ENCODE measurements at places on chromosomes 5 and 9. TPM values are rescaled to one million over a fixed set of nuclear protein-coding genes. Genes with fewer than 3 reads are reported as not detected.
A peak's percentile ranks its signal among the peaks of the same experiment; 100 is the strongest.

DNA sequence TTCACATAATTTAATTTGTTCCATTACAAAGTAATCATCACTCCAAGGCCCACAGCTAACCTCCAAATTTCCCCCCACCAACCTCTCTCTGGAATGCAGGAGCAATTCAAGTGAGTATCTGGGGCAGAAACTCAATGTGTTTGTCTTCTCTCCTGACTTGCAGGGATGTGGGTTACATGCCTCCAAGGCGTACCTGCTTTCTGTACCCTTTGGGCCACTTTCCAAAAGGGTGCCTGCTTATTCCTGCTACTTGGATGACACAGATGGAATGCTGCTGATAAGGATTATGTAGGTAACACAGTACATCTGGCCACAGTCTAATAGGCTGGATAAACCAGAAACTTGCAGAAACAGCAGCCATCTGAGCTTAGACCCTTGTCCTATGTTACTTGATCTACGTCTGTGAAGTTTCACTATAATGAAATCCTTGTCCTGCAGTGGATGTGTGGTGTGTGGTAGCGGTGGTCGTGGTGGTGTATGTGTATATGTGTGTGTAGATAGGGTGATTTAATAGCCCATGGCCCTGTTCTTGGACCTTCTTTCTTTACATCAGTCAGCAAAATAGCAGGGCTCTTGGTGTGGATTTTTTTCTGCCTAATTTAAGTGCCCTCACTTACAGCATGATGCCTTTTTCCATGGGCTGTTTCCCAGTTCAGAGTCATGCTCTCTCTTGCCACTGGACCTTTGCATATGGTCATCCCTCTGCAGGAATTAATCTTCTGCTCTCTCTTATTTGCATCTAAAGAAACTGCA, 175.9 kb downstream of the ZDHHC21 start:
- no peak for DNase-seq

GRCh38 chr5:77213601-77214000, 3.1 kb downstream of the PDE8B start:
- no peak for DNase-seq

- no peak for DNase-seq
These were observed 99.1 kb downstream of the PTTG1 start for GRCh38 chr5:160520609-160521391.

- no peak for DNase-seq
These were observed 16.6 kb downstream of the ZNF474 start for GRCh38 chr5:122145906-122146305.

DNA sequence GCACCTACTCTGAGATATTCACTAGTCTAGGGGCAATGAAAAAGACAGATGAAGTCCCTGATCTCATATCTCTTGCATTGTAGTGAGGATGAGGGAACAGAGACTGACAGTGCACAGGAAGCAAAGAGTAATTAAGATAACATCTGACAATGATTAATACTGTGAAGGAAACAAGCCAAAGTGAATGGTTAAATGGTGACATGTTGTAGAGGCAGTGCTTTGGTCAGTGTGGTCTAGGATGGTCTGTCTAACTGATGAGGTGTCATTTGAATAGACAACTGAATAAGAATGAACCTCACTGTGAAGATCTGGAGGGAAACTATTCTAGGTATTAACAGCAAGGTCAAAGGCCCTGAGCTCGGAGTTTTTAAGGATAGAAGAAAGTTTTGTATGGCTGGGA, 333.3 kb upstream of the GRIA1 start:
- DNase-seq: no peak

DNA sequence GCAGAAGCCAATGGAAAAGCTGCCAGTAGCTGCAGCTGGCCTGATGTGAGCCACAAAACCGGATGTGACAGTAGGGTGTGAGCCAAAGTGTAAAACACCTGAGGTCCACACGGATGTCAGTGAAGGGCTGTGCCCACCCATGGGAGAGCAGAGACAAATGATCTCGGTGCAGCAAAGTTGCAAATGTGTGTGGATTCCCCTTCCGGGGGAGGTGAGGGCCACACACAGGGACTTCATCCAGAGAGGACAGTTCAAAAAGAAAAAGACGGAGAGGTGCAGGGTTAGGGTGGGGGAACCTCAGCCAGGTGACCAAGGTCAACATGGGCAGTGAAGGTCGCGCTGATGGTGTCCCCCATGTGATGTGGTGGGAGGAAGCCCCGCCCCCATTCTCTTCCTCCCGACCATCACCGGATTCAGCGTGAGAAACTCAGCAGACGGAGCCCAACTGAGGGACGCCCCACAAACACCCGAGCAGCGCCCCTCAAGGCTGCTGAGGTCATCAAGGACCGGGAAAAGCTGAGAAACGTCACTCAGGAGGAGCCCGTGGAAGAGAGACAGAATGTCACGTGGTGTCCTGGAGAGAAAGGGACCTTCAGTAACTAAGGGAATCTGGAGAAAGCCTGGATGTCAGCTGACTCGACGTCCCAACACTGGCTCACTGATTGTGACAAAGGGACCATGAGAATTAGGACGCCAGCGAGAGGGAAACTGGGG, 11.4 kb upstream of the PTGDS start:
- peak; percentile 59 for DNase-seq

GRCh38 chr9:118575341-118576070, 793.7 kb downstream of the BRINP1 start:
- DNase-seq: no peak

- peak; percentile 87 for DNase-seq
These were observed 10.2 kb upstream of the LCP2 start for GRCh38 chr5:170307575-170308465.

DNA sequence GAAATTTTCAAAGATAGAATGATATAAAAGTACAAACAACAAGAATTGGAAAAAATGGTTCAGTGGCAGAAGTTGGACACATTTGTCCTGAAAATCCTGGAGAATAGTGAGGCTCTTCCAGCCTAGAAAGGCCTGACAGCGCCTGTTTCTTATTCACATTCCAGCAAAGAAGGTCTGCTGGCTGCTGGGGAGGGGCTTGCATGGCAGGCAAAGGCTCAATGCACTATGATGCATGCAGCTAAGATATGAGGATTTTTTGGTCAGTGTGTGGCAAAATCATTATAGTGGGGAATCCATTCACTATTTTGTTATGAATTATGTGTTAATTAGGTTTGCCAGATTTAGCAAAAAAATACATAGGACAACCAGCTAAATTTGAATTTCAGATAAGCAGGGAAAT, 243.9 kb upstream of the SLC30A5 start:
- DNase-seq: no peak

DNA sequence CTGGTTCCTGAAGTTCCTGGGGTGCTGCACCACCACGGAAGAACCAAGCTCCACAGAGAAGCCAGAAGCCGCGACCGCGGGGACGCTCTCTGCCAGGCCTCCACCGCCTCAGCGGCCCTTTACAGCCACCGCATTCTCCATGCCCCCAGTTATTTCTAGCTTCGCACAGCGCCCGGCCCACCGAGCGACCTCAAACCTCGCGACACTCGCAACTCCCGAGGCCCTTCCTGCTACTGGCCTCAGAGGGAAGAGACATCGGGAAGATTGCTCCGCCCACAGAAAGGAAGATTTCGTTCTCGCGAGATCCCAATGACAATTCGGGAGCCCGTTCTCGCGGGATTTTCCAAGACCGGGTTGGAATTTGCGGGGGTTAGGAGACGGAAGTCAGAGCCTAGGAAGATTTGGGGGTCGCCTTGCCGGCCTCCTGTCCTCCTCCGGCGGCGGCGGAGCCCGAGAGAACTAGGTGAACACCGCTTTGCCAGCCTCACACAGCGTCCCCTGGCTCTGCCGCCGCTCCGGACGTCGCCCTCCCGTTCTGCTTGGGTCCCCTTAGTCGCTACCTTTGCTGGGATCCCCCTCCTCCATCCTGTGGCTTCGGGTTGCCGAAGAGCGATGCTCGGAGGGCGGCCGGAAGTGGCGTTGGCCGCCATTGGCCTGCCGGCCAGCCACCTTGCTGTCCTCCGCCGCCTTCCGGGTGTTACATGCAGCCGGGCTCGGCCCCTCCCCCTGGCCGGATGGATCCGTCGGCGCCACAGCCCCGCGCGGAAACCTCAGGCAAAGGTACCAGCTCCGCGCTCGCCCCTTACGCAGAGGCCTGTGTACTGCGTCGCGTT, at the start of gene ERCC6L2:
ERCC6L2 (plus strand) TSS at position 387 of the 833 bp plus-strand sequence; CDS start at position 735, 348 bp downstream.
- peak; percentile 98 for DNase-seq

- DNase-seq: no peak
These were observed 12.4 kb upstream of the AKNA start for GRCh38 chr9:114400219-114400618.

DNA sequence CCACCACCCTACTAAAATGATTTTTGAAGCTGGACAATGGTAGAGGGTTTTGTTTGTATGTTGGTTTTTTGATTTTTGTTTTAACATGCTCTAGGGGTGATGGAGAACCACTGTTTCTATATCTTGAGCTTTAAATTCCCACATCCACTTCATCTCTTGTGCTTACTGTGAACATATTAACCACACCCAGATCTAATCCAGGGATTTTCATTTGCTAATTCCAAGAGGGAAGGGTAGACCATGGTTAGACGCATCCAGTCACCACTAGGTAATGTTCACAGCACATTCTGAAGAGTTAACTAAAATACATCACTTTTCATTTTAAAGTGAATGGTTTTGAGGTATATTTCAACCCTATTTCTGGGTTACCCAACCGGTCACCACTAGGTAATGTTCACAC, 36.5 kb upstream of the IQGAP2 start:
- no peak for DNase-seq

GRCh38 chr5:147826361-147826760, 5.1 kb downstream of the SPINK1 start:
- DNase-seq: no peak

DNA sequence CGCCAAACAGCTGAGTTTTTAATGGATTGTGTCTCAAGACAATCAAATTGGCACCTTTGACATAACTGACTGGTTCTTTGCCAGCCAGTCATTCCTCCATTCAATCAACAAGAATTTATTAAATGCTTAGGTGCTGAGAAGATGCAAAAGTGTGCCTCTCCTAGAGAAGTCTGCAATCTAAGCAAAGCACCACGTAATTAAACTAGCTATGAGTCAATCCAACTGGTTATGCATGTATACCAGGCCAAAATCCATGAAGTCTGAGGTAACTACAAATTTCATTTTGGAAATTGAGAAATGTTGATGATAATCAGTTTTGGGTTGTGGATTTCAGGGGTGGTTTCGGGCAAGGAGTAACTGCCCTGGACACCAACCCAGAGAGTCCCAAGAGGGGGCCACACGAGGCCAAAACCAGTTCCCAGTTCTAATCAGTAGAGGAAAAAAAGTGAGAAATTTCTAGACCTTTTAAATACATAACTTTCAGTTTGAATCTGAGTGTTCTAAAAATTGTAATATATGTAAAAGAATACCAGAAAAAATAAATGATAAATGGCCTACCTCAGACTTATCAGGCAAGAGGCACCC, 92.6 kb downstream of the EFNA5 start:
- peak; percentile 61 for DNase-seq

- no peak for DNase-seq
These were observed 2.6 kb upstream of the GABRB2 start for GRCh38 chr5:161549106-161549505.

- no peak for DNase-seq
These were observed 997 bp downstream of the AUH start for GRCh38 chr9:91360551-91361290.

DNA sequence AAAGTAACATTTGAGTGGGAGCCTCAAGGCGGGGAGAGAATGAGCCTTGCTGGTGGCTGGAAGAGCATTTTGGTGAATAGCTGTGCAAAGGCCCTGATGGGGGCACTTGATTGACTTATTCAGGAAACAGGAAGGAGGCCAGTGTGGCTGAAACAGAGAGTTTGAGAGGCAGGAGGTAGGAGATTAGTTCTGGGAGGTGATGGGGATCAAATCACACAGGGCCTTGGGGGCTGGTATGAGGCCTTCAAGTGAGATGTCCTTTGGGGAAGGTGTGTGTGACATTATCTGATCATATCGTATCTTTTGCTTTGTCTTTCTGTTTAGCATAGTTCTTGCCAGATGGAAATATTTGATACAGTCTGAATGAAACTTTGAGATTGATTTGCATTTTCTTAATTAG, 172.3 kb downstream of the TENT4A start:
- DNase-seq: no peak

DNA sequence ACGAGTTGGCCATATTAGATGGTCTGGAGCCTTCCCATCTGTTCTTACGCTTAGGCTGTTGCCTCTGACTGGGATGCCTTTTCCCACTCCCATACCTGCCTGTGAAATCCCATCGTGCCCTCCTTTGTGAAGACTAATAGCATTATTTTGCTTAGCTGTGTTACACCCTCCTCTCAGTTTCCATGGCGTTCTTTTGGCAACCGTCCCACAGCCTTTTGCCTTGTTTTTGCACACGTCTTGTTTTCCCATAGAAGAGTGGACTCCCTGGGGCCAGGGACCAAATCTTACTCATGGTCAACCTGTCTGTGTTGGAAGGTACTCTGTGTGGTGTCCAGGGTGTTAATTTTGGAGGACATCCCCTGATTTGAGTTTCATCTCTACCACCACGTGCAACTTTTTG, 242.1 kb downstream of the HSPA4 start:
- DNase-seq: no peak

GRCh38 chr5:142293486-142293885, 31.3 kb downstream of the SPRY4 start:
- no peak for DNase-seq

GRCh38 chr9:35798658-35799374, 7.4 kb downstream of the NPR2 start:
- no peak for DNase-seq

- no peak for DNase-seq
These were observed 2.0 kb downstream of the LIFR start for GRCh38 chr5:38554403-38554802.

DNA sequence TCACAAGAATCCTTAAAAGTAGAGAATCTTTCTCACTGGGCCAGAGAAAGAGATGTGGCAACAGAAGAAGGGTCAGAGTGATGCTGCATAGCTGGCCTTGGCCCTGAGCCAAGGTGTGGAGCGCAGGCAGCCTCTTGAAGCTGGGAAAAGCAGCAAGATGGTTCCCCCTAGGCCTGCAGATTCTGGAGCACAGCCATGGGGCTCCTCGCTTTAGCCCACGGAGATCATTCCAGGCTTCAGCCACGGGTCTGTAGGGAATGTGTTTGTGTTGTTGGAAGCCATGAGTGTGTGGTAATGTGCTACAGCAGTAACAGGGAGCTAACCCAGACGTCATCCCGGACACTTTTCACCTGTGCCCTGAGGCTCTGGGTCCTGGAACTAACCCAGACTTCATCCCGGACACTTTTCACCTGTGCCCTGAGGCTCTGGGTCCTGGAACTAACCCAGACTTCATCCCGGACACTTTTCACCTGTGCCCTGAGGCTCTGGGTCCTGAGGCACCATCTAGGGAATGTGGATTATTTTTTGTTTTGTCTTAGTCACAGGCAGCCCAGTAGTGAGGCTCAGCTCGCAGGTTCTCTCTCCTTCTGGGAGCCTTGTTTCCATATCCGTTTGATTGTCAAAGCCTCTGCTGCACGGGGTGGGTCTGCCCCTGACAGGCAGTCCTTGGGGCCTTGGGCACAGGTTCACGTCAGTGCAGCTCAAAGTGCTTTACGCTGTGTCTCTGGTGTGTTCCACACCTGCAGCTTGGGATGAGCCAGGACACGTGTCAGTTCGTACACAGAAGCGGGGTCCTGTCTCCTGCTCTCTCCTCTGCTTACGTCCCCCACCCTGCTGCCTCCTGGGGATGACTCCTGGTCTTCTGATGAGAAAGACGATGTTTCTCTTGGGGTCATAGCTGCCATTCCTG, 56.3 kb upstream of the EXOC3 start:
- no peak for DNase-seq

Gene PTGES
- 3.7 TPM for polyA plus RNA-seq

Gene PSD2
- polyA plus RNA-seq: 0.02 TPM

Gene EDIL3
- polyA plus RNA-seq: 5.4 TPM

Gene F12
- 0.27 TPM for polyA plus RNA-seq

Gene PTGDS
- polyA plus RNA-seq: 6,981 TPM

Gene FOXD4L6
- not detected for polyA plus RNA-seq

Gene STKLD1
- 1.3 TPM for polyA plus RNA-seq

Gene SLCO4C1
- polyA plus RNA-seq: 0.05 TPM

Measured in right cardiac atrium (tissue), 5 donors.